ENCODE measurements at places on chromosomes 11 and 22. TPM values are rescaled to one million over a fixed set of nuclear protein-coding genes. Genes with fewer than 3 reads are reported as not detected.

GRCh38 chr11:20444535-20444934 is 57.0 kb downstream of the PRMT3 start:
- no peak overlapping the region for H3K27ac ChIP-seq
- no peak for DNase-seq

OR51B5 gene
- 0.52 TPM for total RNA-seq

ALG9 gene
- 27.5 TPM for total RNA-seq

MAPK8IP2 gene
- total RNA-seq: 0.68 TPM

DNA sequence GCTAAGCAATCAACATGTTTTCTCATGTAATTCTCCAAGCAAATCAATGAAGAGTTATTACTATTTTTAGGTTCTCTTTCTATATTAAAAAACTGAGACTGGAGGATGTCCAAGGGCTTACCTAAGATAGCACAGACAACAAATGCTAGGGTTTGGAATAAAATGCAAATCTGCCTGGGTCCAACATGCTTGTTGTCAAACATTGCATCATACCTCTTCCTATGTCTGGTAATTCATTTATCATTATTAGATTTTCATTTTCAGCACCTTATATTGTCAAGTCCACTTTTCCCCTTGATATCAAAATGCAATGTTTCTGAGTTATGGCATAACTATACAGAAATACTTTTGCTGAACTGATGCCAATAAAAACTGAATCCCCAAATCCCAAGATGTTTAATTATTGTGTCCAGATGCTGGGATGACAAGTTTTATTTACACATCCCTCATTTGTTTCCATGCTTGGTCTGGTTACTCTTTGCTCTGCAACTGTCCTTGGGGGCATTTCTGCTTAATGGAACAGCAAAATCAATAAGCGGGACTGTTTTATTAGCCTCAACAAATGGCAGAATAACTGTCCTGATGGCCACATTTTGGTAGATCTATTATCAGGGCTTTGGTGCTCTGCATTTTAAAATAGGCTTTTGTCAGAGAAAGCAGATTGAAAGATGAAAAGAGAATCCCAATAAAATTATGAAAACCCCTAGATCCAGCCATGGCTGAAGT is 86.0 kb downstream of the C11orf87 start:
- no peak overlapping the region for H3K27ac ChIP-seq
- no peak for DNase-seq
- H3K27me3 ChIP-seq: no peaks in the 10 kb centered on the region
- H3K4me1 ChIP-seq: no peaks in the 10 kb centered on the region
- H3K4me3 ChIP-seq: no peak overlapping the region

GRCh38 chr11:14619603-14620531 is 23.7 kb upstream of the PDE3B start:
- no peak overlapping the region for H3K4me3 ChIP-seq
- H3K27ac ChIP-seq: no peak overlapping the region
- no peaks in the 10 kb centered on the region for H3K27me3 ChIP-seq
- no peaks in the 10 kb centered on the region for H3K4me1 ChIP-seq
- no peak for DNase-seq
- H3K36me3 ChIP-seq: no peaks in the 10 kb centered on the region

FREY1 gene
- total RNA-seq: 0.57 TPM

OR8D1 gene
- total RNA-seq: not detected

FKBP2 gene
- 26.9 TPM for total RNA-seq

DNA sequence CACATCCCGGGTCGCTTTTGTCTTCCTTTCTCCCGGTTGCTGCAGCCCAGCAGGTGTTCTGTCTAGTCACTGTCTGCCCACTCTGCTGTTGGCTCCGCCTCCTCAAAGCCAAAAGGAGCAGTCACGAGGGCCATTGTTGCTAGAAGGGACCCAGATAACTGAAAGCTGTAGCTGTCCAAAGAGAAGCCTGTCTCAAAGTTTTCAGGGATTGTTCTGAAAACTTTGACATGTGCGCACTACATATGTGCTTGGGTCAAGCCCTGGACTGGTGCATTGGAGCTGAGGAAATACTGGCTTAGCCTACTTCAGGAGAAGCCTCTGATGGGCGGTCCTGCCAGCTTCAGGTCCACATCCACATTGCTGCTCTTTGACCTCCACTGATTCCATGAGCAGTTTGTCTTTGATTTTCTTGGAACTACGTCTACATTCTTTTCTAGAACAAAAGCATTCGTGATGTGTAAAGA is 8.8 kb upstream of the OR2AT4 start:
- no peak overlapping the region for H3K4me3 ChIP-seq
- H3K36me3 ChIP-seq: no peaks in the 10 kb centered on the region
- DNase-seq: no peak
- no peaks in the 10 kb centered on the region for H3K4me1 ChIP-seq
- no peaks in the 10 kb centered on the region for H3K27me3 ChIP-seq

DNA sequence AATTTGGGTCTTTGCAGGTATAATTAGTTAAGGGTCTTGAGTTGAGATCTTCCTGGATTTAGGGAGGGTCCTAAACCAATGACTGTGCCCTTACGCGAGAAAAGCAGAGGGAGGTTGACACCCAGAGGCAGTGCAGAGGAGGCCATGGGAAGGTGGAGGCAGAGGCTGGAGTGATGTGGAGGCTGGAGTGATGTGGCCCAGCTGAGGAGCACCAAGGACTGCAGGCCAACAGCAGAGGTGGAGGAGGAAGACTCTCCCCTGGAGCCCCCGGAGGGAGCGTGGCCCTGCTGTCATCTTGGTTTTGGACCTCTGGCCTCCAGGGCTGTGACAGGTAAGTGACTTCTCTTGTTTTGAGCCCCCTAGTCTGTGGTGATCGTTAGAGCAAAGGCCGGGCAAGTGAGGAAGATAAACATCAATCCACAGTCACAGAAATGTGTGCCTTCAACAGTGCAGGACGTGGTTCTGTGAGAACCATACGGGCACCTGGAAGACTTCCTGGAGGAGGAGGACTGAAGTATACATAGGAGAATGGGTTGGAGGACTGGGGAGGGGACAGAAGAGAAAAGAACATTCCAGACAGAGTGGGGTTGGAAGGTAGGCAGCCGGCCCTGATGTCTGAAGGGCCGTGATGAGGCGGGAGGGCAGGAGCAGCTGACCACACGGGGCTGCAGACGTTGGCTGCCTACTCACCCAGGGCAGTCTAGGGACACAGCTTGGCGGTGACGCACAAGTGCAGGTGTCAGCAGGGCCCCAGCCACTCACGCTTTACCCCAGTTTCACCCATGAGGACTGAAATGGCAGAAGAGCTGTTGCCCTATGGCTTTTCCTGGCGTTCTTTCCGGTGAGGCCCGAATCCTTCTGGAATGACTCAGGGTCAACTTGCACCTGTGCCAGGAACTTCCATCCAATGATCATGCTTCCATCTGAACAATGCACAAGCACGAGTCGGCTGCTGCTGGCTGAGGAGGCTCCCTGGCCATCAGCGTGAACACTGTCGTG is 270.2 kb downstream of the CTTN start:
- DNase-seq: no peak
- H3K27me3 ChIP-seq: peaks cover 4% of the 10 kb centered on the region
- no peaks in the 10 kb centered on the region for H3K36me3 ChIP-seq
- no peak overlapping the region for H3K4me3 ChIP-seq

DNA sequence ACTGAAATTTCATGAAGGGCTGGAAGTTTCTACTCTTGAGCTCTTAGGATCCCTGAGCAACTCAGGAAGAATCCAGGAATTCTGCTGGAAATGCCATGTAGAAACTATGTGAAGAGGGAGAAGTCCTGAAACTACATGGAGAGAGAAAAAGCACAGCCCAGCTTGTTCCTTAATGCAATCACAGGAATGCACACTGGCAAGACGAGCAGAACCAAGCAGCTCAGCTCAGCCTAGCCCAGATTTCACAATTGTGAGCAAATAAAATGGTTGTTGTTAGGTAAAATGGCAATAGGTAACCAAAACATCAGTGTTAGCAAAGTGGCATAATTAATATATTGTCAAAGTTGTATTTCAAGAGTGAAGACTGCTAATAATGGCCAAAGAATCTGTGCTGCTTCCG is 28.1 kb downstream of the ZNF214 start:
- H3K27me3 ChIP-seq: no peaks in the 10 kb centered on the region
- no peak overlapping the region for H3K4me3 ChIP-seq
- H3K4me1 ChIP-seq: no peaks in the 10 kb centered on the region
- H3K27ac ChIP-seq: no peak overlapping the region
- H3K36me3 ChIP-seq: no peaks in the 10 kb centered on the region
- no peak for DNase-seq

- peaks cover 70% of the 10 kb centered on the region for H3K27me3 ChIP-seq
- H3K4me3 ChIP-seq: peak overlapping the region; percentile 82
- peak overlapping the region; percentile 89 for H3K27ac ChIP-seq
- H3K4me1 ChIP-seq: peaks cover 3% of the 10 kb centered on the region
- H3K36me3 ChIP-seq: no peaks in the 10 kb centered on the region
- DNase-seq: no peak
Measured at GRCh38 chr11:102111011-102111786, 952 bp downstream of the YAP1 start.

RAB3IL1 gene
- 34.7 TPM for total RNA-seq

MMP8 gene
- total RNA-seq: 52.5 TPM

GRCh38 chr11:114193730-114194679 is 102.2 kb upstream of the NNMT start:
- H3K4me1 ChIP-seq: peaks cover 11% of the 10 kb centered on the region
- H3K27ac ChIP-seq: peak overlapping the region; percentile 16
- H3K36me3 ChIP-seq: no peaks in the 10 kb centered on the region
- H3K27me3 ChIP-seq: no peaks in the 10 kb centered on the region

DNA sequence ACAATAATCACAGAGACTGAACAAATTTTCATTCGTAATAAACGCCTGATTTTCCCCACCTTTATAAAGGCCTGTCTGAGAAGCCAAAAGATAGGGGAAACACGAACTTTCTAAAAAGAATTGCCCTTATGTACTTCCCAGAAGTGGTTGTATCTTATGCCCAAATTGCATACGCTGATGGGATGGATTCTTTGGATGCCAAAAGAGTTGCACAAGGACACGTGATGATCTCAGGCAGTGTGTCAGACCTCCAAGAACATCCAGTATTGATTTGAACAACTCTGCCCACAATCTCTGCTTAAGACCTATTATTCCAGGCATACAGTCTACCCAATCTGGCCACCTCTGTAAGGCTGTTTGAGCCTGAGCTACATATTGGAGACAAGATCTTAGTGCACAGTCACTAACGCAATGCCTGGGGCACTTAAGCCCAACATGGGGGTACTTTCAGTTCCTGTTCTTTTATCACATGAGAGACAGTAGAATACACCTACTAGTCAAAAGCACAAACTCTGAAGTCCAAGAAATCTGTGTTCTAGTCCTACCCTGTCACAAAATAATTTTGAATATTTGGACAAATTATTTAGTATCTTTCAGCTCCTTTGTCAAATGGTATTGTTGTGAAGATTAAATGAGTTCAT is 38.9 kb downstream of the OR10A6 start:
- no peaks in the 10 kb centered on the region for H3K4me1 ChIP-seq
- no peak overlapping the region for H3K4me3 ChIP-seq
- no peaks in the 10 kb centered on the region for H3K36me3 ChIP-seq
- DNase-seq: no peak
- H3K27ac ChIP-seq: no peak overlapping the region
- H3K27me3 ChIP-seq: no peaks in the 10 kb centered on the region

GRCh38 chr22:21589396-21589795 is 21.9 kb downstream of the UBE2L3 start:
- H3K36me3 ChIP-seq: peaks cover 30% of the 10 kb centered on the region
- peaks cover 27% of the 10 kb centered on the region for H3K4me1 ChIP-seq
- no peaks in the 10 kb centered on the region for H3K27me3 ChIP-seq
- no peak for DNase-seq
- H3K27ac ChIP-seq: peak overlapping the region; percentile 16

- H3K4me3 ChIP-seq: no peak overlapping the region
- H3K27ac ChIP-seq: no peak overlapping the region
- no peaks in the 10 kb centered on the region for H3K36me3 ChIP-seq
- DNase-seq: peak; percentile 54
- no peaks in the 10 kb centered on the region for H3K4me1 ChIP-seq
Measured at GRCh38 chr11:126403658-126404057, 48.2 kb downstream of the ST3GAL4 start.

- no peaks in the 10 kb centered on the region for H3K27me3 ChIP-seq
- no peak overlapping the region for H3K4me3 ChIP-seq
- H3K4me1 ChIP-seq: no peaks in the 10 kb centered on the region
- no peaks in the 10 kb centered on the region for H3K36me3 ChIP-seq
- DNase-seq: no peak
- H3K27ac ChIP-seq: peak overlapping the region; percentile 42
Measured at GRCh38 chr11:57275582-57275981, 38.5 kb upstream of the APLNR start.

CREBZF gene
- 111 TPM for total RNA-seq

DNA sequence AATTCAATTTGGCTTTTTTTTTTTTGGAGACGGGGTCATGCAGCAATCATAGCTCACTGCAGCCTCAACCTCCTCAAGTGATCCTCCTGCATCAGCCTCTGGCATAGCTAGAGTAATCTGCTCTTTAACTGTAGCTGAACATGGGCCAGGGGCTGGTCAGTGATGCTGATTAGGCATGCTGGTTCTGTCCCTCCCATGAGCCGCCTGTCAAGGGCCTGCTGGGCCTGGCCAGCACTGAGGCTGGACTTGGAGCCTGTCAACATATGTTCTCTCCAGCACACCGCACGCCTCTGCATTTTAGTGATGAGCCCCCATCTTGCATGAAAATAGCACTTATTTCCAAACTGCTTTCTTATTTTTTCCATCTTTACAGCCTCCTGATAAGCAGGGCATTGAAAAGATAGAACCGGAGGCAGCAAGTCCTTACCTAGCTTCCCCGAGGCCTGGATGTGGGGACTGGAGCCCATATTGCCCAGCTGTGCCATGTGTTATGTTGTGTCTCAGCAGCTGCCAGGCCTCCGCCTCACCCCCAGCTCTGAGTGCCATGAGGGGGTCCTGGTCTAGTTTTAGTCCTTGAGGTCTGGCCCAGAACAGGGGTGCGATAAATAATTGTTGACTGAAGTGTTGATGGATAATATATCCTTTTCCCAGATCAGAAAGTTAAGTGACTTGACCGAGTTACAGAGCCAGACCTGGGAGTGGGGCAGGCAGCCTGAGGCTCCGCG is 80.0 kb downstream of the CTTN start:
- H3K4me3 ChIP-seq: no peak overlapping the region
- no peaks in the 10 kb centered on the region for H3K4me1 ChIP-seq
- no peaks in the 10 kb centered on the region for H3K36me3 ChIP-seq

DNA sequence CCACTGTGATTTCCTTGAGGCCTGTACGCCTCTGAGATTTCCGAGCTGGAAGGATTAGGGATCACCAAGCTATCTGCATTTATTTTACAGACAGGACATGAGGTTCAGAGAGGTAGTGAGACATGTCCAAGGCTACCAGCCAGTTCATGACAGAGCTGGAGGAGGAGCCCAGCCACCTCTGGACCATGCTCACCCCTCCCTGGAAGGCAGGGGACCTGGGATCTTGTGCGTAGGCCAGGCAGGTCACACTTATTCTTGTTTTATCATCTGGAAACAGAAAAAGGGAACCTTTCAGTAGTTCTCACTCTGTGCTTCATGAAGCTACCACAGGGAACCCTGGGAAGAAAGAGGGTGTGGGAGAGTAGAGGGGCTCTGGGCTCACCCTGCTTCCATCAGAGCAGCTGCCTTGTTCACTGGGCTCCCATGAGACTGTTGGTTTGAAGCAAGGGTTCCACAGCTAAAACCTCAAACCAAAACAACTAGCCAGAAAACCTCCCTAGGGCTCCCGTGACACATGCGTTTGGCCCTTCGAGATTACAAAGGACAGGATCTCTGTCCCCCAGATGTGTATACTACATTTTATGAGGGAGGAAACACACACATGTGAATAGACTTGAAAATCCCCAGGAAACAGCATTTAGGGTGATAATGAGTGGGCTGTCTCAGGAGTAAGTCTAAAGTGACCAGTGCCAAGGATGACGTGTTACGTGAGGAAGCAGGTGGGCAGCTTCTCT is 106.4 kb downstream of the DSCAML1 start:
- H3K27me3 ChIP-seq: no peaks in the 10 kb centered on the region
- no peak overlapping the region for H3K4me3 ChIP-seq
- H3K36me3 ChIP-seq: no peaks in the 10 kb centered on the region
- H3K4me1 ChIP-seq: no peaks in the 10 kb centered on the region
- no peak overlapping the region for H3K27ac ChIP-seq

OR4A16 gene
- not detected for total RNA-seq
